ENCODE measurements at places on chromosomes 13 and 19.

GRCh38 chr13:84466461-84466860 lies 584.2 kb upstream of the SLITRK1 start:
- no peak for DNase-seq

DNA sequence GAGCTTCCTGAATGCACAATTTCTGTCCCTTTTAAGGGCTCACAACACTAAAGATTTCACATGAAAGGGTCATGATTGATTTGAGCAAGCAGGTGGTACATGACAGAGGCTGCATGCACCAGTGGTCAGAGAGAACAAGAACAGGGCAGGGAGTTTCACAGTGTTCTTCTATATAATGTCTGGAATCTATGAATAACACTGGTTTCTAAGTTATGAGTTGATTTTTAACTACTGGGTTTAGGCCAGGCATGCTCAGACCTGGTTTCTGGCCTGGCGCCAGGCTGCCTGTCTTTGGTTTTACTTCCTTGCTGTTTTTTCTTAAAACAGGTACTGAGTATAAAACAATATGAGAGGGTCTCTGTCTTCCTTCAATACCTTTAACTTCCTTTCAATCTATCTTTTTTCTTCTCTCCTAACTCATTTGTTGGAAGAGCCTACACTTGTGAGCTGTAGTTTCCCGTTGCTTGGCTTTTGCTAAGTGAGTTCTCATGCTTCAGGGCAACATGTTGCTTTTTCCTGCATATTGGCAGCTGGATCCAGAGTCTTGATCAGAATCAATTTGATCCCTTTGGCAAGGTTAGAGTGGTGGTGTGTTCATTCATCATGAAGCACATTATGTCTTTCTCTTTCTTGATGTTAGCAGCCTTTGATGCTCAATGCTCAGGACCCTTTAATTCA lies 38.5 kb upstream of the FGF14 start:
- DNase-seq: no peak

DNA sequence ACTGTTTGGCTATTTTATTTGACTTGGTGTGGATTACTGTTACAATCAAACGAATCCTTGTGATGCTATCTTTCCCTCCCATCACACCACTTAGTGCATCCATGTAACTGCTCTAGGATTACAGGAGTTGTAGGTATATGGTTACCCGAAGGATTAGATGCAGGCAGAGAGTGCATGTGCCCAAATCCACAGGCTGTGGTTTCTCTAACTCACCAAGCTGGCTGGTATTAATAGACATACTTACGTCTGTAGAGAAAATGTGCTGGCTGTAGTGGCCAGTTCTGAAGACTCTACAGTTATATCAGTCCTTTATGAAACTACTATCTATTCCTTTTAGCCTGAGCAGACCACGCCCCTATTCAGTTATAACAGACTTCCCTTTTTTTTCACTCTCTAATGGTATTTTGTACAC lies 1.1 kb upstream of the HMGB1 start:
- DNase-seq: no peak

- no peak for DNase-seq
These were observed 568.5 kb downstream of the SLITRK6 start for GRCh38 chr13:85230691-85231093.

DNA sequence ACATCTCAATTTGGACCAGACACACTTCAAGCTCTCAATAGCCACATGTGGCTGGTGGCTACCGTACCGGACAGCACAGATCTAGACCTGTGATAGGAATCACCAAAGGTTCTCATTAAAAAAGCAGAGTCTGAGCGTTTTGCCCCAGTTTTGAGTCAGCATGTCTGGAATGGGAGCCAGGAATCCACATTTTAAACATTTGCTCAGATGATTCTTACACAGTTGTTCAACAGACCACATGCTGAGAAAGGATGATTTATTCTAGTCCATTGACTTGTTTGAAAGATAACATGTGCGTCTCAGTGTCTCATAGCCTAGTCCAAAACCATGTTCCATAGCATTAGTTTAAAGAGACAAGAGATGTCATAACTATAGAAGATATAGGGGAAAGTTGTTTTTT lies 53.4 kb downstream of the FLT3 start:
- DNase-seq: no peak
